ENCODE measurements at places on chromosomes 2 and 18. TPM values are rescaled to one million over a fixed set of nuclear protein-coding genes. Genes with fewer than 3 reads are reported as not detected.

Gene CCDC178
- total RNA-seq = not detected

Gene TBR1
- total RNA-seq = not detected

Gene ST8SIA5
- total RNA-seq = not detected

Gene RNU2-63P
- not detected for total RNA-seq

Gene CROCC2
- 0.13 TPM for total RNA-seq

Gene UGT1A9
- total RNA-seq = not detected

Gene NR4A2
- total RNA-seq = 0.40 TPM

Gene CYBRD1
- 265 TPM for total RNA-seq

Gene ADAM23
- total RNA-seq = 28.9 TPM

Gene PCBP1
- 87.6 TPM for total RNA-seq

Gene GNAL
- total RNA-seq = 0.20 TPM

Gene EDAR
- not detected for total RNA-seq

Gene TXNDC2
- not detected for total RNA-seq

Gene CNDP1
- not detected for total RNA-seq

Gene UGT1A7
- 0.96 TPM for total RNA-seq

Gene GNLY
- total RNA-seq = not detected

Gene GCG
- total RNA-seq = not detected

Gene CNRIP1
- 20.5 TPM for total RNA-seq

Gene SLC30A3
- total RNA-seq = 0.03 TPM

Gene SPEG
- 87.2 TPM for total RNA-seq

Gene HAAO
- 0.85 TPM for total RNA-seq

Gene ZNF892
- total RNA-seq = 5.5 TPM

Gene RAB31
- 55.3 TPM for total RNA-seq

Gene CYP1B1
- total RNA-seq = 92.9 TPM

Gene PSMA8
- total RNA-seq = not detected

Gene IL18R1
- 8.3 TPM for total RNA-seq

Gene AQP12B
- not detected for total RNA-seq

Gene ACKR3
- 9.2 TPM for total RNA-seq

Gene CCDC142
- 24.4 TPM for total RNA-seq

Gene TSPYL6
- not detected for total RNA-seq

Gene MGAT4A
- 0.86 TPM for total RNA-seq

Gene SMYD1
- not detected for total RNA-seq

Gene VIL1
- not detected for total RNA-seq

Gene NPPC
- total RNA-seq = 0.07 TPM

Gene DOK1
- 116 TPM for total RNA-seq

Gene CDKL4
- 0.91 TPM for total RNA-seq

Gene ALK
- total RNA-seq = 0.07 TPM

Gene BOLL
- total RNA-seq = not detected

Gene MEP1B
- total RNA-seq = not detected

Gene C2orf66
- 0.59 TPM for total RNA-seq

Gene SLC19A3
- total RNA-seq = 0.78 TPM

Gene ARHGAP28
- total RNA-seq = 0.03 TPM

Gene PPM1G
- total RNA-seq = 59.6 TPM

Measured in smooth muscle cell of the pulmonary artery (primary cell).